ENCODE measurements at places on chromosomes 13 and 19.

GRCh38 chr13:34294483-34295129, 476.7 kb downstream of the RFC3 start:
- no peak for DNase-seq

DNA sequence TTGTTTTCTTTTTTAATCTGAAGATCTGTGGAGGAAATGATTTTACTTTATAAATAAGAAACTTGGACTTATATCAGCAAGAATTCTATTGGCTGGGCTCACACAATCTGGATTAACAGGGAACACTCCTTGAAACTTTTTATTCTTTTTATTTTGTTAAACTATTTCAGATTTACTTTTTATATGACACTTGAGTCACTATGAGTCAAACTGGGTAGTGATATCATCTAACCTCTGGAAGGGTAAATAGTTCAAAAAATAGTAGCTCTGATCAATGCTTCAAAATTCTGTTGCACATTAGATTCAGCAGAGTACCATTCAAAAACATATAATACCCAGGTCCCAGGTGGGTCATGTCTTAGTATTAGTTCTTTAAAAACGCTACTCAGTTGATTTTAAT, 55.1 kb upstream of the NBEA start:
- peak; percentile 5 for DNase-seq

GRCh38 chr19:3359015-3359918, 7.1 kb upstream of the NFIC start:
- DNase-seq: peak; percentile 40

- no peak for DNase-seq
Observed at GRCh38 chr13:102816708-102817107, 17.8 kb downstream of the BIVM start.

DNA sequence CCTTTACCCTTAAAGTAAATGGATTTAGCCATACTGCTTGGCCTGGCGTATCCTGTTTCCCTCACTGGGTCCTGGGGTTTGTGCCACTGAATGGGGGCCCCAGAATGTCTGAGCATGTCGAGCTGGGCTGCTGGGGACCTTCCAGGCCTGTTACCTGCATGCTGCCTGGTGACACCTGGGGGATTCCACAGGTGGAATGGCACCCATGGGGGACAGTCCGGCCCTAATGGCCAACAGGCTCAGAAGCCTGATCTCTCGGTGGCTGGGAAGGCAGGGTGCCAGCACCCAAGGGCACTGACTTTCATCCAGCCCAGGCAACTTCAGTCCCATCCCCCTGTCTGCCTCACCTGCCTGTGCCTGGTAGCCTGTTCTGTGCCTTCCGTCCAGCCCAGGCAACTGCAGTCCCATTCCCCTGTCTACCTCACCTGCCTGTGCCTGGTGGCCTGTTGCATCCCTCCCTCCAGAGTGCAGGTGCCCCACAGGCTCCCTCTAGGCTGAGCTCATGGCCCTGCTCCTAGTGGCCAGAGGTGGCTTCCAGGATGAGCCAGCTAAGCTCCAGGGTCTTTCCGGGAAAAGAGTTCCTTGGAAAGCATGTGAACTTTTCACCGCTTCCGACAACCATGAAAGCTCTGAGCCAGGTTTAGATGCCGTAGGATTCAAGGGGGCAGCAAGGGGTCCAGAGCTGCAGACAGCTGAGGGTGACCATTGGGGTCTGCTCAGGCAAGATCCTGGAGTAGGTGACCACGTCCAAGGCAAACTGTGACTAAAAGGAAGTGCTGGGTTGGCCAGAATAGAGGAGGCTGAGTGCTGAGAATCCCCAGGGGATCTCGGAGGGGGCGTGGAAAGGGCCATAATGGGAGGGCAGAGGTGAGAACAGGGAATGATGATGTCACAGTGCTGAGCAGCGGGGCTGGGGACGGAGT, 30.3 kb upstream of the ZNF492 start:
- no peak for DNase-seq

GRCh38 chr19:8642561-8642960, 12.1 kb downstream of the NFILZ start:
- DNase-seq: no peak

- no peak for DNase-seq
Observed at GRCh38 chr13:90551253-90551652, 796.2 kb upstream of the MIR17HG start.

- peak; percentile 68 for DNase-seq
Observed at GRCh38 chr13:77878190-77878589, 40.4 kb downstream of the EDNRB start.

DNA sequence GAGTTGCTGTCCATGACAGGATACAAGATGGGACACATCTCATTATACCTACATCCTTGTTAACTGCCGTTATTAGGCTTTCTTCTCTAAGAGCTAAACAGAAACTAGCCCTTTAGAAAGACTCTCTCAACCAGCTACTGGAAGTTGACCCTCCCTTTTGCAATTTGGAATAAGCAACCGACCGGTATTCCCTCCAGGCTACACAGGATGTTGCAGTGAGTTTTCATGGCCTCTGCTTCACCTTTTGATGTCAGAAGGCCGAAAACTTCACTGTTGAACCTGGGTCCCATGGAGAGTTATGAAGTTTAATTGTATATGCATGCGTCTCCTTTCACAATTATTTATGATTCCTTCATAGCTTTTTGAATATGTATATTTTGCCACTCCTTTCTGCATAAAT, 1042.5 kb upstream of the SPRY2 start:
- no peak for DNase-seq

DNA sequence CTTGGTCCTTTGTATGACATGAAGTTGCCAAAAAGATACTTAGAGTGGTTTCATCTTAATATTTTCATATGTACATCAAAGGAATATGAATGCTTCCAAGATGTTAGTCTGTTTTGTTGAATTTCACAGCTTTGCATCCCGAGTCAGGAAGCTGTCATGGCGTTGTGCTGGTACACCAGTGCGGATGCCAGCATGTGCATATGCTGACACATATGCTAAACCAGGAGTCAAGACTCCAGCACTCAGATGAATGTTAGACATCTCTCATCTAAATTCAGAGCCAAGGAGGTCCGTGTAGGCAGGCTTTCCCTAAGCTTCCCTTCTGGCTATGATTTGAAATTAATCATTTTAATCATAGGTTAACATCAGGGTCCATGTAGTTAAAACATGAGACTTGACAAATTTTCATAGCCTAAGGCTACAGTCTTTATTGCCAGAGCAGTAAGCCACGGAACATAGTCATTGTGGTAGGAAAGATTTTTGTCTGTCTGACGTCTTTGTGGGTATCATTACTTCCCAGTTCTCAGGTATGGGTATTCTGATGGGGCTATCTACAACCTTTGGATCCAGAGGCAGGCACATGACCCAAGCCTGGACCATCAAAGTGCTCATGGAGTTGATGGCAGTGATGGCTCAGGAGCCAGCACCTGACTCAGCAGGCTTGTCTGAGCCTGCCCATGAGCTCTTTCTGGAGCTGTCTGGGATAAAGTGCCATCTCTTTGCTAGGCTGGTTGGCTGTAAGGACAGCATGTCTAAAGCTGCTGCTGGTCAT, 246.1 kb downstream of the KCNRG start:
- DNase-seq: no peak

DNA sequence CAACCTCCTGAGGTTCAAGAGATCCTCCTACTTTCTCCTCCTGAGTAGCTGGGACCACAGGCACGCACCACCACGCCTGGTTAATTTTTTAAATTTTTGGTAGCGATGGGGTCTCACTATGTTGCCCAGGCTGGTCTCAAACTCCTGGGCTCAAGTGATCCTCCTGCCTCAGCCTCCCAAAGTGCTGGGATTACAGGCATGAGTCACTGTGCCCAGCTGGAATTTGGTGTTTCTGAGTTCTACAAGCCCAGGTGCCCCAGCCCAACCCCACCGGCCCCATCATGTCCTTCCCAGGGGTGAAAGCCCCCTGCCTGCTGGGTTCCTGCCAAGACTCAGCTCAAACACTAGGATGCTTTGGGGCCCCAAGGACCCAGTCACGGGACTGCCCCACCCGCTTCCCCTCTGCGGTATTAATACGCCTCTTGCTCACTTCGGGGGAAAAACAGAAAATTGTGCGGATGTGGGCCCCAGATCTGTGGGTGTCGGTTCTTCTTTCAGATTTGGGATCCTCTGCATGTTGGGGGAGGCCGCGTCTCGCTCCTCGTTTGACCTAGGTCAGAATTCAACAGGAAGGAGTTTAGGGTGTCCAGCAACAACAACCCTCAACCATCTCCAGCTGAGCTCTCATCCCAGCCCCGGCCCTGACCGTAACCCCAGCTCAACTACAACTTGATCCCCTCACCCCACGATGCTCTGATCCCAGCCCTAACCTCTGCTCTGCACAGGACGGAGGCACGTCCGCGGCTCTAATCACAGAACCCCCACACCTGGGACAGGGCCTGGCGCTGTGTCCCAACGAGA, 3.7 kb upstream of the FCER2 start:
- DNase-seq: no peak

- DNase-seq: peak; percentile 90
Observed at GRCh38 chr19:18415178-18415867, 3.9 kb upstream of the SSBP4 start.

DNA sequence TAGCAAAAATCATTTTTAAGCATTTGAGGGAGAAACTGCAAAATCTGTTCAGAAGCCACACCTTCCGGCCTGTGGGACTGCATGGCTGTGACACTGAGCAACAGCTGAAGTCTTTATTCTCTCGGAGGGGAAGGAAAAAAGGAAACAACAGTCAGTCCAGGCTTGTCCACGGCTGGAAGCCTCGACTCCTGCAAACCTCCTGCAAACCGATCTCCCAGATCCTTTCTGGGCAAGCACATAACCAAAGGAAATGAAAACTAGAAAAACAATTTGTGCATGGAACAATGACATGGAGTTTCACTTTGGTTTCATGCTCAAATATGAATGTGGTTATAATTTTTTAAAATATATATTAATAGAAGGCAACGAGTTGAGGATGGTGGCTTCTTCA, 1.0 kb downstream of the COL4A1 start:
- peak; percentile 42 for DNase-seq

DNA sequence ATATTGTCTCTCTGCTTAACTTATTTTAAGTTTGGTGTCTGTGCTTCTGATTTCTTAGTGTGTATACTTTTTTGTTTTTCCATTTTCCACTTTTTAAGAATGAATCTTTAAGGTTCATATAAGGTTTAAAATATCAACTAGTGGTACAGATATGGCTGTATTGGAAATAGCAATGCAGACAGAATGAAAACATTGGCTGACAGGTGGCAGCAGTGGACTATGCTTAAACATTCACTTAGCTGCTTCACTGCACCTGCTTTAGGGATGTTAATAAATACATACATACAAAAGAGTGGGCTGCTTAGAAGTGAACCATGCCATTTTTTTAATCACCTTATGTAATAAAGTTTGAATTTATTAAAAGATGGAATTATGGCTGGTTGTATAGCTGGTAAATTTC, 27.3 kb downstream of the TM9SF2 start:
- no peak for DNase-seq

DNA sequence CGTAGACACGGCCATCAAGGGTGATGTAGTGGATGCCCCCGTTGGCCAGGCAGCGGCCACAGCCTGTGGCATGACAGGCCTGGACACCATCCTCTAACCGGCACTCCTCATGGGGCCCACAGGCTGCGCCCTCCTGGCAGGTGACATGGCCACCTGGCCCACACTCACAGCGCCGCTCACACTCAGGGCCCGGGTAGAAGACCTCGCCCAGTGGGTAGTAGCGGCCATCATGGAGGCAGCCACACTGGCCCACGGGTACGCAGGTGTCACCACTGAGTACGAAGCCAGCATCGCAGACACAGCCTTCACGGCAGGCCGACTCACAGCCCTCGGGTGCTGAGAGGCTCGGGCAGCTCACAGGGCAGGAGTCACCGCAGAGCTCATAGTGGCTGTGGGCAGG, 27.2 kb upstream of the FBL start:
- DNase-seq: no peak

- DNase-seq: no peak
Observed at GRCh38 chr13:98133946-98134345, 8.9 kb upstream of the FARP1 start.

GRCh38 chr19:50427997-50428425, 4.7 kb upstream of the MYBPC2 start:
- DNase-seq: peak; percentile 70

DNA sequence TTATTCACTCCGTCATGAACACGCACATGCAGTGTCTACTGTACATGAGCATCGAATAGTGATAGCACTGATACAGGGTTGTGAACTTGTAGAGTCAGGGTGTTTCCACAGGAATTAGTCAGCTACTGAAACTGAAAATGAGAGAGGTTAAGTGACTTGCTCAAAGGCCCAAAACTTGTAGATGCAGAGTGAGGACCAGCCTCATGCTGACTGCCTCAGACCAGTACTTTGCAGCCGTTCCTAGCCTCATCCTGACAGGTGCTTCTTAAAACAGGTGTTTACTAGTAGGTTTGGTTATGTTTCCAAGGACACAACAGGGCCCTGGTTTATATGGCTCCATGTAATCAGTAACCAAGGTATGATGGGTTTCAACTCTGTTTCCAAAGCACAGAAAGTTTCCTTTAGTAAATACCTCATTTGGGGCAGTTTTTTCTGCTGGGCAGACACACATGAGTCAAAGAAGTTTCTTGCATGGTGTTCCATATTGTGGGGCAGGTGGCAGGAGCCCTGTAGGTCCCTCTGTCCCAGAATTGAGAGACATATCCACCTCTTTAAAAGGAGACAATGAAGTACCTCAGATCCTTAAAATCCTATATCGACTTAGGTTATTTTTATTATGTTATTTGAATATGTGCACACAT, 16.0 kb downstream of the FGF9 start:
- DNase-seq: no peak

- DNase-seq: no peak
Observed at GRCh38 chr19:16524991-16525734, 17.1 kb downstream of the CHERP start.

- no peak for DNase-seq
Observed at GRCh38 chr13:95620030-95620824, 24.3 kb downstream of the DZIP1 start.

DNA sequence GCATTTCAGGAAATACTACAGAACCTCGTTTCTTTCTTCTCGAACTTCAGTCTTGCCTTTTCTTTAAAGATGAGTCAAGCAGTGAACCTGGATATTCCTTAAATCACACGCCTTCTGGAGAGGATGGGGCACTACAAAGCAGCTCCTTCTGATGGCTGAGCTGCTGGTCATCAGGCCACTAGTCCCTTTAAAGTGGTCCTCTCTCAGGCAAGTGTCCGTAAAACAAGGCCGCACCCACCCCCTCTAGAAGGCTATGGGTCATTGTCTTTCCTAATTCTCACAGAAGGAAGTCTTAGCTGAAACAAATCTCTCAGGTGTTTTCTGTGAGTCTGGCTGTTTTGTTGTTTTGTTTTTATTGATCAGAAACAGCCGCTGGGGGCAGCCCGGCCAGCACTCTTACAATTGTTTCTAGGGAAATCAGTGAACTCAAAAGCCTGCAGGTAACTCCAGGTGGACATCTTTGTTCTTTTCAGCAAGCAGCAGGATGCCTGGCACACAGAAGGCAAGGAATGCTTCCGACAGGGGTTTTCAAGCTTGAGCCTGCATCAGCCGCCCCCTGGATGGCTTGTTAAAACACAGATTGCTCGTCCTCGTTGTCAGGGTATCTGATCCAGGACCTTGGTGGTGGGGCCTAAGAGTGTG, 45.4 kb downstream of the MBNL2 start:
- no peak for DNase-seq

- no peak for DNase-seq
Observed at GRCh38 chr19:39342647-39343305, 555 bp downstream of the SAMD4B start.

GRCh38 chr19:50512999-50513745, 541 bp downstream of the ASPDH start:
- no peak for DNase-seq

GRCh38 chr19:14325863-14326262, 55.4 kb upstream of the ADGRE5 start:
- no peak for DNase-seq

GRCh38 chr19:1907563-1908363, 2.6 kb downstream of the ADAT3 start:
- no peak for DNase-seq

All from fibroblast of mammary gland (primary cell).